ENCODE measurements at places on chromosomes 5 and 9.

GRCh38 chr5:7801891-7802614, 48.9 kb downstream of the CFAP90 start:
- no peak for DNase-seq

DNA sequence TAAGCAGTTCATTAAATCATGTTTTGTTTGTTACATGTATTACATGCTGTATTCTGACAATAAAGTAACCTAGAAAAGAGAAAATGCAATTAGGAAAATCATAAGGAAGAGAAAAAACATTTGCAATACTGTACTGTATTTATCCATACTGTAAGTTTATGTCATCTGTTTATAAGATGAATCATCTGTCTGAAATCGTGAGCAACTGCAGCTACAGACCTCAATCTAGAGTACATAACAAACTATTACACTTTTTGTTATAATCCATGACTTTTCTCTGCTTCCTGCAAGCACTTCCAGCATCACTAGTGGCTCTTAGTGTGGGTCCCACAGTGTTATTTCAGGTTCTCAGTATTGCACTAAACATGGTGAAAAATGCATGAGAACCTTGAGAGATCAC, 144.4 kb upstream of the NR4A3 start:
- DNase-seq: no peak

- no peak for DNase-seq
These were observed 94.6 kb upstream of the HMHB1 start for GRCh38 chr5:143717400-143717799.

GRCh38 chr5:87807783-87808182, 395.1 kb upstream of the CCNH start:
- DNase-seq: no peak

GRCh38 chr9:6415266-6415665, 2.3 kb downstream of the UHRF2 start:
- DNase-seq: no peak

- DNase-seq: no peak
These were observed 137.9 kb upstream of the PPP1R26 start for GRCh38 chr9:135341612-135342169.

GRCh38 chr9:111436571-111436970, 47.6 kb downstream of the ECPAS start:
- no peak for DNase-seq

DNA sequence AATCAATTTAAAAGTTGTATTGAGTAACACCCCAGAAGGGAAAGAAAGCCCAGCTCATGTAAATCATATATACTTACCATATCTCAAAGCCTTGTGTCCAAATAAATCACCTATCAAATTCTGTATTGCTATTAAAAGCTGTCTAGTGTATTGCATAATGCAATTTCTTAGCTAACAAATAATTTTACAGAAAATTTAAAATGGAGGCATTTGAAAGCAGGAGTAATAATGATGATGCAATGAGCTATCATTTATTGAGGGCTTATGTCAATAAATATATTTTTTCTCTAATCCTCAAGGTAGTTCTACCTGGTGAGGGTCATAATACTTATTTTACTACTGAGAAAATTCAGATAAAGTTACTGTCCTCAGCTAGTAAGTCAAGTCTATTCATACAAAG, 42.8 kb upstream of the CDK5RAP2 start:
- DNase-seq: no peak

GRCh38 chr5:10332301-10332700, 21.2 kb upstream of the MARCHF6 start:
- DNase-seq: no peak

DNA sequence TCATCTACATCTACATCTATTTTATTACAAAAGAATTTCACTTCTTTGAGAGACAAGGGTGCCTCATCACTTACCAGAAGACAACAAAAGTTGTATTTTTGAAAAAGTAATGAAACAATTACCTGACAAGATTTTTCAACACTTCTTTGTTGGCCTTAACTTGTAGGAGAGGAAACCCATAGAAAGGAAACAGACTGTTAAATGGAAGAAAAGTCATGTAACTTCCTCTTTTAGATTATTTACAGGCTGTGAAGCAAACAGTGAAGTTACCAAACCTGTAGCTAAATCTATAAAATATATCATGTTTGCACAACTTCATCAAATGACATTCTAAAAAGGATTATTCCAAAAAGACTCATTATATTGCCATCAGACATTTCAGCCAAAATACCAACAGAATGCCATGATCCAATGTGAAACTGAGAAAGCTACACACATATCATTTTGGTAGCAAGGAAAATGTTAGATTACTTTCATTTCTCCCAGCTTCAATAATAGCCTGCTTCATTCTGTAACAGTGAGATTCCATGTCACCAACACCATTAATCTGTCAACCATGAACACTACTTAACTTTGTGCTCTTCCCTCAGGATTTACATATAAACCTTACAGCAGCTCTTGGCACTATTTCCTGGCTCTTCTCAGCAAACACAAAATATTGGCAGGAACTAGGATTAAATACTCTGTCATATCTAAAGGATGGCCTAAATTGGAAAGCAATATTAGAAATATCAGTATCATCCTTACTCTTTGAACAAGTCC, 122.5 kb downstream of the MCTP1 start:
- DNase-seq: peak; percentile 26

DNA sequence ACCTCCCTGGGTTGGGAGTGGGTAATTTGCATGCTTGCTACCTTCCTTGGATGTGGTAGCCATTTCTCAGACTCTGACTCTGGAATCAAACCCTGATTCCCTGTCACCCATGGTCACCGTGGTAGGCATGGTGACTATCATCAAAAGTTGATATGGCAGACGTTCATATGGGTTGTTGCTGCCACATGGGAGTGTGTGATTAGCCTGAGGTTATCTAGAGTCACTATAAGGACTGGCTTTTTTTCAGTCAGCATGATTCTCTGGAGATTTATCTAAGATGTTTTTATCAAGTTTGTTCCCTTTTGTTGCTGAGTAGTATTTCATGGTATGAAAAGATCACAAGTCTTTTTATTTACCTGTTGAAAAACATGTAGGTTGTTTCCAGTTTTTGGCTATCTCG, 7.0 kb downstream of the RCL1 start:
- DNase-seq: no peak

DNA sequence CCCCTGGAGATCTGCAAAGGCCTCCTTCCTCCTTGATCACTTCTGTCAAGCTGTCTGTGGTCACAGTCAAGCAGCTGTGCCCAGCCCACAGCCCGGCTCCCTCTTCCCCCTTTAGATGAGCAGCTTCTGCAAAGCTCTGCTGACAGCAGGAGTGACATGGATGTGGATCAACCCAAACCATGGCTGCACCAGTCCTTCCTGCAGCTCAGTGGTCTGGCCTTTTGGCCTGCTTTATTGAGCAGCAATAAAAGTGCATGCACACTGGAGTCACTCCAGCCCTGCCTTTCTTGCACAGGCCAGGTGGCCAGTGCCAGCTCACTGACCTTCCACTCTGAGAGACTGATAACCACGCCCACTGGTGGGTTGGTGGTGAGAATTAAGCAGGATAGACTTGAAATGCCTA, 91.3 kb upstream of the OTULINL start:
- peak; percentile 55 for DNase-seq

- no peak for DNase-seq
These were observed 117.5 kb downstream of the CEP120 start for GRCh38 chr5:123305751-123306150.

DNA sequence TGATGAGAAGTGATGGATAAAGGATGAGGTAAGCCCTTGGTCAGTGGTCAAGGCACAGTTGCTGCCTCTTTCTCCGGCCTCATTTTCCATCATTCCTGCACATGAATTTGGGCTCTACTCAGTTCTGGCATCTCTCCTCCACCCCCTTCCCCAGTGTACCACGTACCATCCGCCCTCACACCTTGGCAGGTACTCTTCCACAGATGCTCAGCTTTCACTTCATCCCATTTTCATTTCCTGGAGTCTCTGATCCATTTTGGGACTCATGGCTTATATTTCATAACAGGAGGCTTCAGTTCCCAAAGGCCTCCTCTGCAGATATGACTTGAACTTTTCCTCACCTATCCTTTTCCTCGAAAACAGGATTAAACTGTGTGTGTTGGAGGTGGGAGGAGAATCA, 326.7 kb downstream of the ASTN2 start:
- no peak for DNase-seq

DNA sequence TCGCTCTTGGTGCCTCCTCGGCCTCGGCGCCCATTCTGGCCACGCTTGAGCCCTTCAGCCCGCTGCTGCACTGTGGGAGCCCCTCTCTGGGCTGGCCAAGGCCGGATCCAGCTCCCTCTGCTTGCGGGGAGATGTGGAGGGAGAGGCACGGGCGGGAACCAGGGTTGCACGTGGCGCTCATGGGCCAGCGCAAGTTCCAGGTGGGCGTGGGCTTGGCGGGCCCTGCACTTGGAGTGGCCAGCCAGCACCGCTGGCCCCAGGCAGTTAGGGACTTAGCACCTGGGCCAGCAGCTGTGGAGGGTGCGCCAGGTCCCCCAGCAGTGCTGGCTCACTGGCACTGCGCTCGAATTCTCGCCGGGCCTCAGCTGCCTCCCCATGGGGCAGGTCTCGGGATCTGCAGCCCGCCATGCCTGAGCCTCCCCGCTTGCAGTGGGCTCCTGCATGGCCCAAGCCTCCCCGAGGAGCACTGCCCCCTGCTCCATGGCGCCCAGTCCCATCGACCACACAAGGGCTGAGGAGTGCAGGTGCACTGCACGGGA, 106.4 kb downstream of the SMC2 start:
- DNase-seq: no peak

DNA sequence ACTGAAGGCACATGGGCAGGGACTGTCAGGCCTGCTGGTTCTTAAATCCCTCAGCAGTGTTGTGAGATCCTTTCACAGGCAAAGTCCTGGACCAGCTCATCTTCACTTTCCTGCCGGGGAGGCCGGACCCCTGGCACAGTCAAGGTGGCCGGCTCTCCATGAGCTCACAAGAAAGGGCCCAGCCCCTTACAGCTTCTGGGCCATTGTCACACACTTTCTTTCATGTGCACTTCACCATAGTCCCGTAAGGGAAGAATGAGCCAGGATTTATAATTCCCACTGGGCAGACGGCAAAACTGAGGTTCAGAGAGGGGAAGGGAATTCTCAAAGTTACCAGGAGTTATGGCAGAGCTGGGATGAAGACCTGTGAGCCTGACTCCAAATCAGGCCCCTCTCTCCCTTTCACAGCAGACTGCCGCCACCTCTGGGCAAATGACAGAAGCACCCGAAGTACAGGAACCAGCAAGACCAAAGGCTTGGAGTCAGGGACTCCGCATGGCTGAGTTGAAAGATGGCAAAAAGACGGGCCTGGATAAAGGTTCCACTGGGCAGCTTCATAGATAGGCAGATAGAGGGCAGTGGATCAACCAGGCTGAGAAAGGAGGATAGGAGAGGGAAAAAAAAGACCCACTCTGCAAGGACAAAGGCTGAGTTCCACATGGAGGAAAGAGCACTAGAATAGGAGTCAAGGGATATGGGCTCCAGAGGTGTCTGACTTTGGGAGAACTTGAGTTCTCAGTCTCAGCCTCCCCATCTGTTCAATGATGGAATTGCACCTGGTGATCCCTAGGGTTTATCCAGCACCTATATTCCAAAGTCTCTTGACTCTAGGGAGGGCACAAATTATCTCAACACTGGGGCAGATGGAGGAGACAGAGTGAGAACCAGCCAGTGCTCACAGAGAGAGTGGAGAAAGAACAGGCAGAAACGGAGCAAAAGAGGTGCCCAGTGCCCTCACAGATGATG, 128.7 kb downstream of the PAX5 start:
- no peak for DNase-seq

DNA sequence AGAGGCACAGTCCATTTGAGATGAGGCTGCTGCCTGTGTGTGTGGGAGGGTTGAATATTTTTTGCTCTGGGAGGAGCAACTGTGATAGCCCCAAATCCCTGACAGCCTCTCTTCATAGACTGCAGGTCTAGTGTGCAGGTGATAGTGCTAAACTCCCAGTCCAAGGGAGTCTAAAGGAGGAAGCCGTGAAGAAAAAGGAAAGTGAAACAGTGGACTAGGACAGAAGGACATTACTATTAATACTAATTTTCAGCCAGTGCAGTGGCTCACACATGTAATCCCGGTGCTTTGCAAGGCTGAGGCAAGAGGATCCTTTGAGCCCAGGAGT, 295.0 kb downstream of the PDE4D start:
- DNase-seq: no peak

DNA sequence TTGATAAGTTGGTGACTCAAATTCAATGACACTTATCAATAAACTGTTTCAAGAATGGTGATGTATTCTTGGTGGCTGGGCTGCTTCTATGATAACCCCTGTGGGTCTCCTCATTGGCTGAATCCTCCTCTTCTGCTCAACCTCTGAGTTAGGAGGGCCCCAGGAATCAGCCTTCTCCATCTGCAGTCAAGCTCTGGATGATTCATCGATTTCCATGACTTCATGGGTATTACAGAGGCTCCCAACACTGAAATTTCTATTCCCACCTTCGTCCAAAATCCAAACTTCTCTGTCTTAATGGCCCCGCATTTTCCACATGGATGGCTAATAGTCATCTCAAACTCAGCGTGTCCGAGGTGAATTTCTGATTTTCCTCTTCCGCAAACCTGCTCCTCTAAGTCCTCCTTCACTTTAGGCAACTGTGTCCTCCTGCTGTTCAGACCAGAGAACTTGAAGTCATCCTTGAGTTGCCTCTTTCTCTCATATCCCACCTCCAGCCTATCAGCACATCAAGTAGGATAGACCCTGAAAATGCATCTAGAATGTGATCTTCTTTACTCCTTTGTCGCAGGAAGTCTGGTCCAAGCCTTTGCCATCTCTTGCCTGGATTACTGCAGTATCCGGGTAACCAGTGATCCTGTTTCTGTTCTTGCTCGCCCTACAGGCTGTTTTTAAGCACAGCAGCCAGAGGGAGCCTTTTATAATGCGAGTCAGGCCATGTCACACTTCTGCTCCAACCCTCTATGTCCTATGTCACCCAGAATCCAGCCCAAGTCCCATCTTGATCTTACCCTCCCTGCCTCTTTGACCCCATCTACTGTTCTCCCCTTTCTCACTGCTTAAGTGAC, 41.4 kb upstream of the IL7R start:
- DNase-seq: no peak

DNA sequence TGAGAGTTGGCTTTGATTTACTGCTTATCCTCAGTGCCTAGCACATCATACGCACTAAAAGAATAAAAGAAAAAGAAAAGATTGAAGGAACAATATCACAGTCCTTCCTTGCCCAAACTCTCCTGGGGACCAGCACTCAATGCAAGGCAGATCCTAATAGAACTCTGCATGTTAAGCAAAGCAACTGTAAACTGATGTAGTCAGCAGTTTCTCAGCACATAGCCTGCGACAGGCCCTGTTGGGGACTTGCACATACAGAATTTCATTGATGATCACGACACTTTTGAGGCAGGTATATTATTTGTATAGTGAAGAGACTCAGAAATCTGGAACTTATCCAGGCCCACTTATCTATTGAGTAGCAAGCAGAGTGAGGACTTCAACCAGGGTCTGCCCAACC, 15.4 kb downstream of the NIPAL4 start:
- DNase-seq: no peak

DNA sequence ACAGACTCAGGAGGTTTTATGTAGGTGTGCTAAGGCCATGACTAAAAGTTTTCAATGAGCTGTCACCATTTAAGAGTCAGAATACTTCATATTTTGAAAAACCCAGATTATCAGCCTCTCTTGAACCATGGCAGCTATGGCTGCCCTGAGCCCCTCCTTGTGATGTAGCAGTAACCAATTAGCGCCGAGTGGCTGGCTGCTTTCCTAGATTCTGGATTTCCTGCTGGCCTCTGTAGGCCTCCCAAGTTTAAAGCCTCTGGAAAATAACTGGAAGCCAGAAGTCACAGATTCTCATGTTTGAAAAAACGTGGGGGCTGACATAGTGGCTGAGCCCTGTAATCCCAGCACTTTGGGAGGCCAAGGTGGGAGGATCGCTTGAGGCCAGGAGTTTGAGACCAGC, 25.5 kb downstream of the DAB2IP start:
- DNase-seq: no peak

All from pons (tissue), 1 donor.